ENCODE measurements at places on chromosomes 7 and 10.

- no peak for DNase-seq
Measured at GRCh38 chr7:57370739-57371098, 79.3 kb upstream of the ZNF716 start.

- no peak for DNase-seq
Measured at GRCh38 chr7:74272305-74273038, 16.7 kb upstream of the CLIP2 start.

DNA sequence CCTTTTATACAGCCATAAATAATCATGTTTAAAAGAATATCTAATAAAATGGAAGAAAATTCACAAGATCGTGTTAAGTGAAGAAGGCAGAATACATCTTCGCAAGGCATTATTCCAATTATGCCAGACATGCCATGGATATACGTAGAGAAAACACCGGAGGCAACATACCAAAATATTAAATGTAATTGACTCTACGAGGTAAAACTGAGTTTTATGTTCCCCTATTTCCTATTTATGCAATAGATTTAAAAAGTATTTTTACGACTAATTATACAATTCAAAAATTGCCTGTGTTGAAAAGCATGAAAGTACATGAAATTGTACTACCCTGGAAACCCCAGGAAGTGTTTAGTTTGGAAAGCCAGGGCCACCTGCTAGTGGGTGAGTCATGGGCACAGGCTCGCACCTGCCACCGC is 936 bp upstream of the REPIN1 start:
- no peak for DNase-seq

- no peak for DNase-seq
Measured at GRCh38 chr10:89469517-89469916, 55.1 kb downstream of the IFIT5 start.

DNA sequence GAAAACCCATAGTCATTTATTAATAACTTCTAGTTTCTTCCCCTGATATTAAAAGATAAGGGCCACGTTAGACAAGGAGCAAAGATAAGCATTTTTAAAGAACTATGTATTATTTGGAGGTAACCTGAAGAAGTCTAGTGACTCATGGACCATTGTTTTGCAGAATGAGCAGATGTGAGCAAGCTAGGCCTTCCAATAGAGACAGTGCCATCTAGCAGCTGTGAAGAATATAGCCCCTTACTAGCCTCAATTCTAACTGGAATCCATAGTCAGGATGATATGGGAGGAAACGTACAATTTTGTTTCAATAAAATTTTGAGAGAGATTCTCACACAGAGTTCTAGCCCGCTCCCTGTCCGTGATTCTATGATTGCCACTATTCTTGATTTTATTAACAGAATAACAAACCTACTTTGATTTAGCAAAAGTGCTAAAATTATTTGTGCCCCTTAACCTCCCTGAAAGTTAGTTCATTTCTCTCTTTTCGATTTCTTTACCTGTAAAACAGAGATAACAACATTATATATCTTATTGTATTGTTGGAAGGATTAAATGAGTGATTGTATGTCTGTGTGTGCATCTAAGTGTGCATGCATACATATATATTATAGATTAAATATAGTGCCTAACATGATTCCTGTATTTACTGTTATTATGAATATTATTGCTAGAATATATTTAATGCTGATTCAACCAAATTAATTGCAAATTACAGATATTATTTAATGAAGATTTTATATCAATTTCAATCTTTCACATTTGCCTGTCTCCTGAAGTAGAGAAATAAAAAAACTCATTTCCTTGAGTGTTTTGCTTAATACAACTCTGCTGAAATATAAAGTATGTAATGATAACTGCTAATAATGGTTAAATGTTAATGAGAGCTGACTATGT is 22.7 kb downstream of the FAM237B start:
- no peak for DNase-seq

- peak; percentile 47 for DNase-seq
Measured at GRCh38 chr10:124075231-124075955, 18.0 kb downstream of the CHST15 start.

DNA sequence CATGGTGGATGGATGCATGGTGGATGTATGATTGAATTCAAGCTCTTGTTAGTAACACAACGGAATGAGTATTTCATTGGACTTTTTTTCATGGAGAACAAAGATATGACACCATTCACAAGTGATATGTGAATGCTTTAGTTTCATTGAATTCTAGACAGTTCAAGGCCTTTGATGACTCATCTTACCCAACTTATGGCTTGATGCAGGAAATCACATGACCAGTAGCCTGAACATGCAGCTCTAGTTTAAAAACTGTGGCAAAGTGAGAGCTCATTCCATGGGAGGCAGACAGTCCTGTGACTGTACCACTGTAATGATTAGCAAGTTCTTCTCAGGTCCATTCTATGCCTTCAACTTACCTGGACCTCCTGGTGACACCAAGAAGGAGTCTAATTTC is 1239.3 kb downstream of the TYW1 start:
- no peak for DNase-seq

DNA sequence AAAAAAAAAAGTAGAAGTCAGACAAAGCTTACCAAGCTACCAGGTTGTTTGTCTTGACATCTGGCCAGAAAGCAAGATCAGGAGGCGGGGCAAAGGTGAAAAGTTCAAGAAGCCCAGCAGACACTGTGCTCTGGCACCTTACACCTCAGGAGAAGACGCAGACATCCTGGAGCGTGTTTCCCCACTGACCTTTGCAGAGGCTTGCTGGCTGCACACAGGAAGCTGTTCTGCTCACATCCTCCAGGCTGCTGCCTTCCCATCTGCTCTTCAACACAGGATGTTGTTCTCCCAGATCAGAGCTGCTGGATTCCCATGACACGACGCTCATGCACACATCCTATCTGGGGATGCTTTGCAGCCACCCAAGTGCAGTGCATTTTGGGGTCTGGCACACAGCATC is 174.4 kb upstream of the KIAA1217 start:
- DNase-seq: no peak

DNA sequence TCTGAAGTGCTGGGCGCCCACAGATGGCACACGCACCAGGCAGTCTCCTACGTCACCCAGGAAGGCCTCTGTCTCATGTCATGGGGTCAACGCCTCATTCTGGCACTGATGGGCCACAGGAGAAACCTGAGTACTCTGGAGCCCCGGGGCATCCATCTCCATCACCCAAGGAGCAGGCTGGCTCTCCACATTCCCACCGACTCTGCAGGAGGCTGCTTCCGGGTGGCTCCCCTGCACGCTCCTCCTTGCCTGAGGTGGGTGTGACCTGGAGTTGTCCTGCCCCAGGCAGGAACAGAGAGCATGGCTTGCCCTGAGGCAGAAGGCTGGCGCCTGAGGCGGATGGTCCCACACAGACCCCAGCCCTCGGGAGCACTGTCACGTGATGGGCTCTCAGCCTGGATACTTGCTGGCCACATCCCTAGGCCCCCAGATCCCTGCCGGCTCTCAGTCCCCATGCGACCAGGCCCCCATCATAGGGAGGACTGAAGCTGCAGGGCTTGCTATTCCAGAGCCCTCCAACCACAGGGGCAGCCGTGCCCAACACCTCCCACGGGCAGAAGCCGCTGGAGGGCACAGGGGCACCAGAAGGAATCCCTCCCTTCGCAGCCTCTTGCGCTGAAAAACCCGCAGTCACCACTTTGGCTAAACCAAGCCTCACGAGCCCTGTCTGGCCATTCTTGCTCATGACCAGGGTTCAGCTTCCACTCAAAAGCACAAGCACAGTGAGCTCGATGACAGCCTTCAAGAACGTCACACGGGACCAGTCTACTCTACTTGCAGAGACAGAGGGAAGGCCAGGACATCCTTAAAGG is 80.7 kb downstream of the MAD1L1 start:
- DNase-seq: no peak

- DNase-seq: no peak
Measured at GRCh38 chr7:83038787-83039186, 123.9 kb downstream of the PCLO start.

GRCh38 chr7:121605317-121605680 is 209.2 kb upstream of the FAM3C start:
- no peak for DNase-seq

DNA sequence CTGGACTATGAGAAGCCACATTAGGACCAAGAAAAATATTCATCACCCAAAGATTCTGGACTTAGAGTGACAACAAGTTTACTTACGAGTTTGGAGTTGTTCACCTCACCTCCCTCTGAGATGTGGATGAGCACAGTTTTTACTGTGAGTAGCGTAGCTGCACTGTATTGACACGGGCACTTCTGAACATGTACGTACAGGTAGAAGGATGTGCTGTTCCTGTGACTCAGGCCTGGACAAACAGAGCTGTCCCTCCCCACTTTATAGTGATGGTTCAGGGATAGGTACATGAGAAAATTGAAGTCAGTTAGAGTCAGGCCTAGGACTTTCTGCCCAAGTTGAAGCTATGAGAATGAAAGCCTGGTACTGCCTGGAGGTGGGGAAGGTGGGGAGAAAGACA is 80.9 kb upstream of the DYNC1I1 start:
- no peak for DNase-seq

DNA sequence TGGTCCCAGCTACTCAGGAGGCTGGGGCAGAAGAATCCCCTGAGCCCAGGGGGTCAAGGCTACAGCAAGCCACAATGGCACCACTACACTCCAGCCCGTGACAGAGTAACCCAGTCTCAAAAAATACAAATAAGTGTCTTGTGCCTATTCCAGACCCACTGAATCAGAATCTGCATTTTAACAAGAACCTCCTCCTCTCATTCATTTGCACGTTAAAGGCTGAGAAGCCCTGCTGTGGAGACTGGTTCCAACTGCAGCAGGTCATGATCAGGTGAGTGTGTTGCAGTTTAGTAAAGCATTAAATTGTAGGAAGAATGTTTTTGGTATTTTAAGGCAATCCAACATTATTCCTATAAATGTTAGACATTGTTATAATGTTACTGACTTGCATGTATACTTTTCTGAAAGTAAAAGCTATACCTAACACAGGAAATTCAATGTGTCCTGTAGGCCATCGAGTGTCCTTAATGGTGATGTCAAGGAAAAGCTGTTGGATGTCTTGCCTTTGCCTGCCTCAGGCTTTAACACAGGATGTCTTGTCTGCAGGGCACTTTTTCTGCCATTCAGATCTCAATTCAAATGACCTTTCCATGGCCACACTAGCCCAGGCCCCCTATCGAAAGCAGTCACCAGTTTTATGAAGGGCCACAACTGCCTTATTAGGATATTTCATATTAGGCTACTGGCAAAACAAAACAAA is 30.4 kb downstream of the MKRN1 start:
- DNase-seq: no peak

GRCh38 chr7:15602236-15602635 is 40.4 kb upstream of the AGMO start:
- no peak for DNase-seq

- no peak for DNase-seq
Measured at GRCh38 chr10:35726846-35727245, 84.8 kb upstream of the FZD8 start.

DNA sequence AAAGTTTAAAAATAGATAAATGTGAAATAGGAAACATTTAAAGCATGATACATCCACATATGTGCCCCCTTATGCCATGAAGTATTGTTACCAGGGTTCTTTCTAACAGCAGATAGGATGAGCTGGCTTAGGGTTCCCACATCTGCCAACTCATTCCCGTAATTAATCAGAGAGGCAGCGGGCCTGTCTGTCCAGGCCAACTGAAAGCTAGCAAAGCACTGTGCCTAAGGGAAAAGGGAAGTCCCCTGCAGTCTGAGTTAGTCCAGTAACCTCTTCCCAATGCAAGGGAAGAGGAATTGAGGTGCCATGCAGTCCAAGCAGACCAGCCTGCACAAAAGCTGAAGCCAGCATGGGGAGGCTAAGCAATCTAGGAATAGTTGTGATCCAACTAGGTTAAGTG is 18.3 kb upstream of the ZC3HAV1L start:
- no peak for DNase-seq

- DNase-seq: peak; percentile 56
Measured at GRCh38 chr10:28241741-28242399, 61.0 kb downstream of the MPP7 start.

- no peak for DNase-seq
Measured at GRCh38 chr10:27890971-27891370, 107.9 kb downstream of the ODAD2 start.

- DNase-seq: no peak
Measured at GRCh38 chr7:72321637-72322036, 90.5 kb downstream of the CALN1 start.

DNA sequence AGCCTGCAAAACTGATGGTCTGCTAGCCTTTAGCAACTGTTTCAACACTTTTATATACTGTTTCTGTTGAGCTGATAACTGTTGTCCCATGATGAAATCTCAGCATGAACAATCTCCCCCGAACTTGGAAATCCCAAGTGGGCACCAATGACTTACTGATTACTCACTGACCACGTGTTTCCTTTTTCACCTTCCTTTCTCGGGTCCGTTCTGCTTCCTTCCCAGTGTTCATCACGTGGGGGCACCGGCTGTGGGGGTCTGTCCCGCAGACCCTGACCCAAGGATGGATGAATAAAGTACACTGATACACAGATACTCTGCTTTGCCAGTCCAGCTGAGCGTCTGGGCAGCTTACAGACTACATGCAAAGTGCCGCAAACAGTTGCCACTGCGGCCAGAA is 39.0 kb upstream of the RASGEF1A start:
- DNase-seq: no peak

- no peak for DNase-seq
Measured at GRCh38 chr7:155193716-155194115, 104.0 kb upstream of the INSIG1 start.

- no peak for DNase-seq
Measured at GRCh38 chr10:52245547-52245946, 68.5 kb upstream of the DKK1 start.

GRCh38 chr7:17013204-17013603 is 131.4 kb upstream of the AGR3 start:
- DNase-seq: no peak

DNA sequence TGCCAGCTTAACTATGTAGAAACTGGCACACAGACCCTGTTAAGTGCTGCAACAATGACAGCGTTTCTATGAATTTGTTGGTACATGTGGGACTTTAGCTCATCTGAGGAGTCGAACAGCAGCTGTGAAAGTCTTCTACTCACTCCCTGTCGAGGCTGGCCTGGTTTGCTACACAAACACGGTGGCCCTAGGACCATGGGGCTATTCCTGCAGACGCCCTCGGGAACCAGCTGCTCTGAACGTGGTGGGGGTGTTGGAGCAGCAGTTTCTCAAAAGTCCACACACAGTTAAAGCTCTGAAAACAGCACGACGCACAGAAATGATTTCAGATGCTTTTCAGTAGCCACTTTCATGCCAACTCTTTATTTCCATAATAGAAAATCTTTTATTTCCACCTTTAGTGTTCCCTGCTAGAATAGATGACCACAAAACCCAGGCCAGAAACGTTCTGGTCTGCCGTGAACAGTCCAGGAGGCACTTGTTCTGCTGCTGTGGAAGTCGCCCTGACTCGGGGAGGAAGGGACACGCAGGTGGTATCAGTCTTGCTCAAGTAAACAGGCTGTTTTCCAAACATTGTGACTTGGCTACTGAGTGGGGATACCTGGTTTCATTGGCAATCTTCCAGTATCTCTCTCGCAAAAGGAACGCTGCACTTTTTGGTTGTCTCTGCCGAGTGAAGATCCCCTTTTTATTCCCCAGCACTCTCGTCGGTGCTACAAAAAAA is 21.5 kb downstream of the GUSB start:
- DNase-seq: no peak

- no peak for DNase-seq
Measured at GRCh38 chr10:103280506-103280905, 3.6 kb downstream of the INA start.

Measured in neural crest cell (in vitro differentiated cells).